ENCODE measurements at places on chromosomes 1 and 21.

- DNase-seq, result no peak
Measured at GRCh38 chr1:110112656-110113055, 413 bp downstream of the UBL4B start.

DNA sequence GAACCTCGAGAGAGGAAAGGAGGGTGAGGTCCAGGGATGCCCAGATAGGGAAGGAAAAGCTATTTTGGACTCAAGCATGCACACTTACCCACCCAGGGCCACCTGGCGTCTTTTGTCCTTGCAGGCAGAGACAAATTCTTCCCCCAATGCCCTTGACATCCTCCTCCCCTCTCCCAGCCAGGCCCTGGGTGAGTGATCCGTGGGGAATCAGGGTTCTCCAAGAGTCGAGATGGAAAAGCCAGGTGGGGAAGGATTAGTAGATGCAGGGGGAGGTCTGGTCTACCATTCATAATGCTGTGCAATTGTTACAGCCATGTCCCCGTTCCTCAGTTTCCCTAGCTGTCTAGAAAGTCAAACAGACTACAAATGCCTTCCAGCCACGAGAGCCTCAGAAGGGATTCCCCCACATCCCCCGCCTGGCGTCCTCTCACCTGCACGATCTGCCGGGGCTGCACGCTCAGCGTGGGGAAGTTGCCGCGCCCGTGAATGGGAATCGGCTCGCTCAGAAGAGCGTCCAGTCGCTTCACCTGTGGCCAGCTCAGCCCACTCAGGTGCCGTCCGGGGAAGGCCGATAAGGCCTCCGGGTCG is 580 bp downstream of the TENT5B start:
- DNase-seq, result no peak

GRCh38 chr1:109438798-109439297 is 12.6 kb upstream of the PSMA5 start:
- peak; percentile 86 for DNase-seq

- no peak for DNase-seq
Measured at GRCh38 chr1:160082926-160083325, 1.6 kb downstream of the KCNJ9 start.

- DNase-seq, result no peak
Measured at GRCh38 chr1:105655032-105655431, 1401.4 kb upstream of the PRMT6 start.

- no peak for DNase-seq
Measured at GRCh38 chr1:233944601-233945000, 40.1 kb downstream of the SLC35F3 start.

DNA sequence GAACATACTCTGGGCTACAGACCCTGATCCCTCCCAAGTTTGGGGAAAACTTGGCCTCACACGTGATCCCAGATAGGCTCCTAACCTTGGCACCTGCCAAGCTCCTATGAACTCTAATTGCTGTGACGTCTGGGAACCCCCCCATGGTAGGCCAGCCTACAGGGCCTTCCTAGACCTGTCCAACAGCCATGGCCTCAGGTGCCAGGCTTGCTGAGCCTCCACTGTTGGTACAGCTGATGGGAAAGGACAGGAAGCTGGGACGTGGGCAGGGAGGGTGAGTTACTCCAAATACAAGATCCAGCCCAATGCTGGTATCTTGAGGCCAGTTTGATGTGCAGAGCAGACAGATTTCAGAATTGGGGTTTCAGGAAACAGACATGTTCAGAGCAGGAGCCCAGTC is 19.1 kb downstream of the SMIM12 start:
- DNase-seq, result no peak

DNA sequence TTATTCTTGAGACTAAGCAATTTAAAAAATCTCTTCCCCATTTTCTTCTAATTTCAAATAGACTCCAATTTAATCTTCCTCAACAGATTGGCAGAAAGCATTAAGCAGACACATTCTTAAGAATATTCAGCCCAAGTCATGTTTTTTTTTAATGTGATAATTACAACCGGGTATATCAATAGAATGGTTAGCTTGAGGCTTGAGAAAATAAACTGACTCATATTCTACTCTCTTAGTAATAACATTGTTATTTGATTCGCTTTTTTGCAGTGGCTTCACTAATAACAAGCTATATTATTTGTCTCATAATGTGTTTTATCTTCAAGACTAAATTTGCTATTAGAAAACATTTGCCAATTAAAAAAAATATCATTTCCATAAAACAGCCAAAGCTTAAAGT is 488.6 kb upstream of the RGS18 start:
- peak; percentile 19 for DNase-seq

GRCh38 chr1:161082483-161082882 is 6.9 kb downstream of the NECTIN4 start:
- DNase-seq, result no peak

GRCh38 chr1:107863342-107863741 is 101.6 kb downstream of the VAV3 start:
- no peak for DNase-seq

- peak; percentile 38 for DNase-seq
Measured at GRCh38 chr1:41913014-41913413, 5.7 kb downstream of the HIVEP3 start.

- DNase-seq, result peak; percentile 53
Measured at GRCh38 chr1:27503844-27504587, 14.0 kb upstream of the WASF2 start.

DNA sequence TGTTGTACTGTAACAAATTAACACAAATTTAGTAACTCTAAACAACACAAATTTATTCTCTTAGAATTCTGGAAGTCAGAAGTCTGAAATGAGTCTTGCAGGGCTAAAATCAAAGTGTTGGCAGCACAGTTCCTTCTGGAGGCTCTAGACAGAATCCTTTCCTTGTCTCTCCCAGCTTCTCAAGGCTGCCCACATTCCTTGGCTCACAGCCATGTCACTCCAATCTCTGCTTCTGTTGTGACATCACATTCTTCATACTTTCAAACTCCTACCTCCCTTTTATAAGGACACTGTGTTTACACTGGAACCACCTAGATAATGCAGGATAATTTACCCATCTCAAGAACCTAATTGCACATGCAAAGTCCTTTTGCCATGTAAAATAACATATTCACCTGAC is 225.0 kb upstream of the PRMT6 start:
- peak; percentile 32 for DNase-seq

- no peak for DNase-seq
Measured at GRCh38 chr21:17462276-17462981, 50.4 kb upstream of the CXADR start.

DNA sequence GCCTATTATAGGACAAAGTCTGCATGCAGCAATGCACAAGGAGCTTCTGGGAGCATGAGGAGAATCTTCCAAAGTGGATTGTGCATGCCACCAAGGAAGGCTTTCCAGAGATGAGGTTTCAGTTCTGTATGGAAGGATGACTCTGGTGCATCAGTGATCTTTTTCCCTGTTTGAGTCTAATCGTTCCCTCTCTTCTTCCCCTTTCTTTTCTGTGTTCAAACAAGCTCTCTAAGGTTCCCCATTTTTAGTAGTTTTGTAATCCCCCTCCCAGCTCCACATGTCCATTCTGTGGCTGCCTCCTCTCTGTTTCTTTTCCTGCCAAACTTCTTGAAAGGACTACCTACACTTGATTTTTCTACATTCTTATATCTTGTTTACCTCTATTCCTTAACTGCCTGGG is 43.3 kb upstream of the USP25 start:
- no peak for DNase-seq

DNA sequence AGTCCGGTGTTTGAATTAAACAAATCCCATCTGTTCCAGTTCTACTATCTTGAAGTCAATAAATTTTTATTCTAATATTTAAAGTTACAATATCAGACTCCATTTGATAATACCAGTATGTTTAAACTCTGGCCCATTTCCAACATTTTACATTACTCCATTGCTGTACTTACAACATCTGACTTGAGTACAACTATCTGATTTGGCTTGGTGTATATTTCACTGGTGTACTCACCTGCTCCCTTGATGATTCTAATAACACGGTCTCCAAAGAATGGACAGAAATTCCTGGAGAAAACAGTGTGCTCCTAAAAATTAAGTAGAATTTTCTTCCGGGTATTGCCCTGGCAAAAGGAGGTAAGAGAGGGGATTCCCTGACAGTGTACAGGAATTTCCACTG is 680.5 kb upstream of the ADAMTS5 start:
- DNase-seq, result no peak

GRCh38 chr1:165524639-165525285 is 19.0 kb upstream of the LRRC52 start:
- no peak for DNase-seq
